ENCODE measurements at places on chromosomes 1 and 21. TPM values are rescaled to one million over a fixed set of nuclear protein-coding genes. Genes with fewer than 3 reads are reported as not detected.

Gene S100A3
- total RNA-seq = not detected

Gene WNT2B
- 7.1 TPM for total RNA-seq

Gene TGFB2
- total RNA-seq = 2.5 TPM

Gene FASLG
- total RNA-seq = 0.70 TPM

Gene F13B
- total RNA-seq = not detected

Gene KRTAP6-1
- total RNA-seq = not detected

Gene COL8A2
- total RNA-seq = 0.55 TPM

Gene KCNJ10
- total RNA-seq = not detected

Gene MPL
- total RNA-seq = not detected

Gene CRNN
- not detected for total RNA-seq

Gene APCS
- not detected for total RNA-seq

Gene FOXD2
- 16.1 TPM for total RNA-seq

Gene FCRL4
- not detected for total RNA-seq

Gene NBPF10
- total RNA-seq = 2.2 TPM

Gene TNFAIP8L2
- total RNA-seq = 2.8 TPM

Gene BTBD19
- 2.9 TPM for total RNA-seq
